ENCODE measurements at places on chromosomes 16 and 17. TPM values are rescaled to one million over a fixed set of nuclear protein-coding genes. Genes with fewer than 3 reads are reported as not detected.

Gene KRT26
- polyA plus RNA-seq: not detected

DNA sequence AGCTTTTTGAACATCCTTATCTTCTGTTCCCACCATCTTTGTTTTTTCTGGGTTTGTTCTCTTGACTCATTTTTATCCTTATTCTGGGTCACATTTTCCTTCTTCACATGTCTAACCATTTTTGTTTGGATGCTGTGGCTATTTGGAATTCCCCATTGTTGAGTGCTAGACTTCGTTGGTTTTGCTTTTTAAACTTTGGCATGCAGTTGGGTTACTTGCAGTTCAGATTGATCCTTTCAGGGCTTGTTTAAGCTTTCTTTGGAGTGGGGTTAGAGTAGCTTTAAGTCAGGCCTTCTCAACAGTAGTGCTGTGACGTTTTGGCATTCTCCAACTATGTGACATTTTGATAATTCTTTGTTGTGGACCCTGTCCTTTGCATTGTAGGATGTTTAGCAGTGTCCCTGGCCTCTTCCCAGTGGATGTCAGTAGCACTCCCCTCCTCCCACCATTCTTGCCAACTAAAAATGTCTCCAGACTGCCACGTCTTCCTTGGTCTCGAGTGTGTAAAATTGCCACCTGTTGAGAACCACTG lies 21.1 kb downstream of the PRMT7 start:
- no peak for DNase-seq

Gene MYO15A
- 1.2 TPM for polyA plus RNA-seq

Gene MAPT
- polyA plus RNA-seq: 154 TPM

GRCh38 chr17:51651513-51652298 lies 391.4 kb downstream of the UTP18 start:
- DNase-seq: no peak

- peak; percentile 77 for DNase-seq
Observed at GRCh38 chr16:54193665-54194333, 92.8 kb downstream of the IRX3 start.

DNA sequence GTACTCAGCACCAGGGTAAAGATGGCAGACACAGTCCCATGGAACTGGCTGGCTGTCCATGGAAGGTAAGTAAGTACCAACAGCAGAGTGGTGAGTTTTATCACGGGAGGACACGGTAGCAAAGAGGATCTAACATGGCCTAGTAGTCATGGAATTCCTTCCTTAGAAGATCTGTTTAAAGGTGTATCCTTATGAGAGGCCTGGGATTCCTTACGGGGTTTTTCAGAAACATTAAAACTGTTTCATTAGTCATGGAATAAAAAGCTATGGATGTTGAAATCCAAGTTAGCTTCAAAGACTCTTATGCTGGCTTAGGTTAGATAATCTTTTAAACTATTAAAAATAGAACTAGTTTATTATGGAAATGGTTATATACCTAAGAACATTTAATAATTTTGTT lies 7.4 kb downstream of the FTO start:
- no peak for DNase-seq

DNA sequence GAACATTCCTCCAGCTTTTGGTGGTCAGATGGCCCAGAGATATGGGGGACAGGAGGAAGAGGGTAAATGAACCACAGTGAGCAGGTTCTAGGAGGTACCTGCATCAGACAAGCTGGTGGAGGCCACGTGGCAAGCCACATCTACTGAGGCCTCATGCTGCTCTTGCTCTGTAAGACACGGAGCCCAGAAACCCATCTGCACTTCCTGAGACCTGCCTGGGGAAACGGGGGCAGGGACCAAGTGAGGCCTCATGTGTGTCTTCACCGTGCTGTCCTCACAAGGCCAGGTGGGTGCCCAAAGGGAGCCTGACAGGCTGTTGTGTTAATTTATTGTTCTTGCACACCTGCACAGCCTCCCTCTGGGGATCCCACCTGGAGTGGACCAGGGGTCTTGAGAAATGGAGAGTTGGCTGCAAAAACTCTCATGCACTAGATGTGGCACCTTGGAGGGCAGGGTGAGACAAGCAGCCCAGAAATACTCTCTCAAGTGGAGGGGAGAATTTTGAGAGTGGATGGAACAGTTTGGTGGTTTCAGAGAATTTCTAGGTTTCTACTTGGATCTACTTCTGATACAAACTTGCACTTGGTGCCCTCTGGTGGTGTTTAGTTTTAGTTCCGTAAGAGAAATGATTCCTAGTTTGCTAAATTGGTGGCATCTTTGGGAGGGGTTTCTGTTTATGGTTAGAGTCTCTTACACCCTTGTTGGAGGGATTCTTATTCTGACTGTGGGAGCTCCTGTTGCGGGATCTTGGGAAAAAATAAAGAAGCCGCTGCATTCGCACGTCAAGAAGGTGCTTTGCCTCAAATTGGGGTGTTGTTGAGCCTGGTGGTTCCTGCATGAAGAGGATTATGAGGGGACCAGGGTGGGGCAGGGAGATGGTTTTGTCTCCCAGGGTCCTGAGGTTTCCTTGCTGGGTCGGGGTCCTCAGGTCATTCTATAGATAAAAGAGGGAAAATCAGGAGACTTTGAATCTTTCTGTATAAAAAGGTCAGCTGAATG lies 47.5 kb downstream of the SLC6A2 start:
- DNase-seq: peak; percentile 77

- DNase-seq: no peak
Observed at GRCh38 chr16:9095656-9096397, 4.4 kb downstream of the HAPSTR1 start.

DNA sequence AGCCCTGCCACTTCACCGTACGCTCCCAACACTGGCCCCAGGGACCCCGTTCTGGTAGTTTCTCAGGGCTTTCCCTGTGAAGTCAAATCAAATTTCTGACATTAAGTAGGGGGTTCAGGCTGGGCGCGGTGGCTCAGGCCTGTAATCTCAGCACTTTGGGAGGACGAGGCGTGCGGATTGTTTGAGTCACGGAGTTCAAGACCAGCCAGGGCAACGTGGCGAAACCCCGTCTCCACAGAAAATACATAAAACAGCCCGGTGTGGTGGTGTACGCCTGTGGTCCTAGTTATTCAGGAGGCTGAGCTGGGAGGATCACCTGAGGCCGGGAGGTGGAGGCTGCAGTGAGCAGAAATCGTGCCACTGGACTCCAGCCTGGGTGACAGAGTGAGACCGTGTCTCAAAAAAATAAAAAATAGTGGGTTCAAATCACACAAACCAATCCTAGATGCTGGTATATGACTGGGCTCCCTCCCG lies 632 bp downstream of the CYBC1 start:
- no peak for DNase-seq

- no peak for DNase-seq
Observed at GRCh38 chr17:12519956-12520594, 145.6 kb upstream of the MYOCD start.

DNA sequence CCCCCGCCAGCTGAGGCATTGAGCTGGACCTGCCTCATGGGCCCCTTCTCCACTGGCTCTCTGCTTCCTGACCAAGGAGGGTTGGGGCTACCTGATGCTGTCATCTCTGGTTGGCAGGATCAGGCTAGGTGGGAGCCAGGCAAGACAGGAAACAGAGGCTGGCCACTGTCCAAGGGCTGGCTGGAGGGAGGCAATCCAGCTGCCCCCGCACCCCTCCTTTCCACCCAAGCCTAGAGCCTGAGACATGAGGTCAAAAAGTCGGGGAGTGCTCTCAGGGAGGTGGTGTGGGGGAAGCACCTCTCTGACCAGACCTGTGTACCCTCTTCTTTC lies 14.5 kb downstream of the NGFR start:
- no peak for DNase-seq

DNA sequence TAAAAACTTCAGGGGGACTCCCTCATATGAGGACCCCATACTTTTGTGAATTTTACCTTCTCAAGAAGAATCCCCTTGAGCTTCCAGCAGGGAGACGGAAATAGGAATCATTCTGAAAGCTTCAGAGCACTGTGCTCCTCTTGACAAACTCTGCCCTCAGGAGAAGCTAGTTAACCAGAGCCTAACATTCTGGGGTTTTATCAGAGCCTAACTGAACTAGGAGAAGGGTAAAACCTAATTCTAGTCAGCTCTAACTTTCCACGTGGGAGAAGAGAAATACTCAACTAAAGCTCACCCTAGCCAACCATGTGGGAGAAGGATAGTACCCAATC lies 13.3 kb upstream of the SLC5A10 start:
- DNase-seq: no peak

GRCh38 chr17:50220811-50221210 lies 19.4 kb upstream of the COL1A1 start:
- no peak for DNase-seq

DNA sequence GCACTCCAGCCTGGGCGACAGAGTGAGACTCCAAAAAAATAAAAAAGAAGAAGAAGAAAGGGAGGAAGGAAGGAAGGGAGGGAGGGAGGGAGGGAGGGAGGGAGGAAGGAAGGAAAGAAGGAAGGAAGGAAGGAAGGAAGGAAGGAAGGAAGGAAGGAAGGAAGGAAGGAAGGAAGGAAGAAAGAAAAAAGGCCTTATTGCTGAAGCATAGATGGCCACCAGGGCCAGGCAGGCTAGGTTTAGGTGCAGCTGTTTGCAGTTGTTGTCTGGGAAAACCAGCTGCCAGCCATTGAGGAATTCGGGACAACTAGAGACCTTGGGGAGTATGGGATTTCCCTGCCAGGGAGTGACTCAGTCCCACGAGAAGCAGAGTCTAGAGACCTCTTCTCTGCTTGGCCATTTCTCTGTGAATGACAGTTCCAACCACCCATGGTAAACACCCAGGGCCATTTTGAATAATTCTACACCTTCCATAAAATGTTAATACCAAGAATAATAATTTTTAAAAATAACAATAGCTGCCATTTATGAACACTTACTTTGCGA lies 31.0 kb downstream of the SCNN1B start:
- no peak for DNase-seq

All from brain (organoid and tissue), 16 donors.